ENCODE measurements at places on chromosomes 12 and 14.
A peak's percentile ranks its signal among the peaks of the same experiment; 100 is the strongest.

DNA sequence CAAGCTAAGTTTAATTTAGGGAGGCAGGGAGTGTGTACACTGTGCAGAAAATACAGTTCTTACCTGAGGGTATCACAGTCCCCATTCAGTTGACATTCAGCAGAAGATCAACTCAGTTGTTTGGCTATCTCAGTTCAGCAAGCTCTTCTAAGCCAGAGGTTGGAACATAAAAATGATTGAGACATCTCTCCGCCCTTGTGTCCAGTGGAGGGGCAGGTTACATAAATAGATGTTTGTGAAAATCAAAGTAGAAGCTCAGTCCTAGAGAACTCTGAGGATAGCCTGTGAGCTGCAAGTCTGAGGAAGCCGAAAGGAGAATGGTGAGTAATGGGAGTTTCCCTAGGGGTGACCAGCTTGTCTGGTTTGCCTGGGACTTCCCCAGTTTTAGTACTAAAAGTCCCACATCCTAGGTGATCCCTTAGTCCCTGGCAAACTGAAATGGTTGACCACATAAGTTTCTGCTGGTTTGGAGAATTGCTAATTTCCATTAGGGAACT lies 251.4 kb upstream of the ATP2B1 start:
- no peak for DNase-seq

DNA sequence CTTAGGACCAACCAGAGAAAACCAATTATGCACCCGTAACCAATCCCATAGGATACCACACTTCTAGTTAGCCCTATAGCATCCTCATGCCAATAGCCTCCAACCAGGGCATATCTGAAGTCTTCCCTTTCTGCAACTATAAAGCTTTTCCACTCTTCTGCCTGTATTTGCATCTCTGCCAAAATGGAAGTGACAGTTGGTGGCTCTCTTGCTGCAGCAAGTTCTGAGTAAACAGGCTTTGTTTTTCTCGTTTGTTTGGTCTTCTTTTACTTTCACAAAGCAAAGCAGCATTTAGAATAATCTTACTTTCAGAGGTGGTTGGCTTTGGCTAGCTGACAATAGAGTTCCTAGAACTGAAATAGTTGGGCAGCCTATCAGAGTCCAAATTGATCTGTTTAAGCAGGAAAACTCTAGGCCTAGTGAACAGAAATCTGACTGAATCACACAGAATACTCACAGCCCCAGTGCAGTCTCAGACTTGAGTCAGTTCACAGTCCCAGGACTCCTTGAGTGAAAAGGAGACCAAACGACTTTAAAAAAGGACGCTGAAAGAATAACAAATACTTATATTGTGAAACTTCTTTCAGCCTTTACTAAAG lies 1029.7 kb upstream of the LRFN5 start:
- no peak for DNase-seq

DNA sequence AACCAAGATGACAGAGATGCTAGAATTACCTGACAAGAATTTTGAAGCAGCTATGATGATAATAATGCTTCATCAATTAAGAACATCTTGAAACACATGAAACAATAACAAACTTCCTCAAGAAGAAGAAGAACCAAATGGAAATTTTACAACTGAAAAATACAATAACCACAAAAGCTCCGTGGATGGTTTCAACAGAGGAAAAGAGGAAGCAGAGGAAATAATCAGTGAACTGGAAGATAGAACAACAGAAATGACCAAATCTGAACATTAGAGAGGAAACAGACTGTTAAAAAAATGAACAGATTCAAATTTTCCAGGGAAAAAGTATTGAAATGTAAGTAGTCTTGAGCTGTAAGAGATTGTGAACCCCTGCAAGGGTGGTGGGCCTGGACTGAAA lies 62.8 kb upstream of the SLC35F4 start:
- DNase-seq, result no peak

GRCh38 chr14:28966416-28967233 lies 200.0 kb downstream of the FOXG1 start:
- DNase-seq, result no peak

DNA sequence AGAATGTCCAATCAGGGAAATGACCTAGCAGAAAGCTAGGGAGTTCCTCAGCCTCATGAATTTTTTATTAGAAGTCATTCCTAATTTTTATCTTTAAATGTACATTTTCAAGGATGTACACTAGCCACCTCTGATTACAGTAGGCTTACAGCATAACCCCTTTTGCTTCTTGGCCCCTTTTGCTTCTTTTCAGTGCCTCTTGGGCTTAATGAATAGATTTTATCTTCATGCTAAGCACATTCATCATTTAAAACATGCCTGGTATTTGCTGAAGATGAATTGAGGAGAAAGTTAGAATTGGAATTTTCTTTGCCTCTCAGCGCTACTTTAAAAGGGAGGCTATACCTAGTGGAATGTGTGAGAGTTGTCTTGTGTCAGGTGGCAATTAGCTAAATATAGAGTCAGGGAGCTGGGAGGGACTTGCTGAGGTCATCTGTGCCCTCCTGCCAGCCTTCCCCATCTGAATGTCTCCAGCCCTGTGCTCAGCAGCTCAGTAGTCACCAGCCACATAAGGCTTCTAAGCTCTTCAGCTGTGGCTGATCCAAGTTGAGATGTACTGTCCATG lies 132.1 kb downstream of the SAMD4A start:
- peak; percentile 67 for DNase-seq

DNA sequence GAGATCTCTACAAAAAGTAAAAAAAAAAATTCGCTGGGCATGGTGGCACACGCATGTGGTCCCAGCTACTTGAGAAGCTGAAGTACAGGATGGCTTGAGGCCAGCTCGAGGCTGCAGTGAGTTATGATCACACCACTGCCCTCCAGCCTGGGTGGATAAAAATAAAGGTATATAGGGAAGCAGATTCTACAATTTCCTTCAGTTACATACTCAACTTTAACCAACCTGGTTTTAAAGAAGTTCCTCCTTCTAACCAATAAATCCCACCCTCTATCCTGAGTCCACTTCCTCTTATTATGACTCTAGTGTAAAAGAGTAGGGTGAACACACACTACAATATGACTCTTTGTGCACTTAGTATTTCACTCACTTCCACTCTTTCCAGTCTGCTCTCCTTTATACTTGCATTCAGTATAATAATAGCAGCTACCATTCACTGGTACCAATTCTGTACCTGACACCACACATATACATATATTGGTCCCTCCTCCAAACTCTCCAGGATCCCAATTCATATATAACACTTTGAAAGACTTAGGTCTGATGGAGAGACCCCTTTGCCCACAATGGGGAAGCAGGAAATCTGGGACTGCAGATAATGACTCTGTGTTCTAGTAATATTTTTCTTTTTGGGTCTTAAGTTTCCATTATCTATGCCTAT lies 2.3 kb downstream of the ARF3 start:
- DNase-seq, result no peak
